ENCODE measurements at places on chromosomes 2 and 18.

DNA sequence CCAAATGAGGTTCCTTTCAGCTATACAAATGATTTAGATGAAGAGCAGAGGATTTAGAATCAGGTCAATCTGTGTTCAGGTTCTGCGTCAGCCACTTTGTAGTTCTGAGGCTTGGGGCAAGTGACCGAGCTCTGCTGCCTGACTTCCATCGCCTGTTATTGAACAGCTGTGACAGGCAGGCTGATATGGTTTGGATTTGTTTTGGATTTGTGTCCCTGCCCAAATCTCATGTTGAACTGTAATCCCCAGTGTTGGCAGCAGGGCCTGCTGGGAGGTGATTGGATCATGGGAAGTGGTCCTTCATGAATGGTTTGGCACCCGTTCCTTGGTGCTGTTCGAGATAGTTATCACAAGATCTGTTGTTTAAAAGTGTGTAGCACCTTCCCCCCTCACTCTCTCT, 18.6 kb downstream of the TYMS start:
- DNase-seq, result no peak

DNA sequence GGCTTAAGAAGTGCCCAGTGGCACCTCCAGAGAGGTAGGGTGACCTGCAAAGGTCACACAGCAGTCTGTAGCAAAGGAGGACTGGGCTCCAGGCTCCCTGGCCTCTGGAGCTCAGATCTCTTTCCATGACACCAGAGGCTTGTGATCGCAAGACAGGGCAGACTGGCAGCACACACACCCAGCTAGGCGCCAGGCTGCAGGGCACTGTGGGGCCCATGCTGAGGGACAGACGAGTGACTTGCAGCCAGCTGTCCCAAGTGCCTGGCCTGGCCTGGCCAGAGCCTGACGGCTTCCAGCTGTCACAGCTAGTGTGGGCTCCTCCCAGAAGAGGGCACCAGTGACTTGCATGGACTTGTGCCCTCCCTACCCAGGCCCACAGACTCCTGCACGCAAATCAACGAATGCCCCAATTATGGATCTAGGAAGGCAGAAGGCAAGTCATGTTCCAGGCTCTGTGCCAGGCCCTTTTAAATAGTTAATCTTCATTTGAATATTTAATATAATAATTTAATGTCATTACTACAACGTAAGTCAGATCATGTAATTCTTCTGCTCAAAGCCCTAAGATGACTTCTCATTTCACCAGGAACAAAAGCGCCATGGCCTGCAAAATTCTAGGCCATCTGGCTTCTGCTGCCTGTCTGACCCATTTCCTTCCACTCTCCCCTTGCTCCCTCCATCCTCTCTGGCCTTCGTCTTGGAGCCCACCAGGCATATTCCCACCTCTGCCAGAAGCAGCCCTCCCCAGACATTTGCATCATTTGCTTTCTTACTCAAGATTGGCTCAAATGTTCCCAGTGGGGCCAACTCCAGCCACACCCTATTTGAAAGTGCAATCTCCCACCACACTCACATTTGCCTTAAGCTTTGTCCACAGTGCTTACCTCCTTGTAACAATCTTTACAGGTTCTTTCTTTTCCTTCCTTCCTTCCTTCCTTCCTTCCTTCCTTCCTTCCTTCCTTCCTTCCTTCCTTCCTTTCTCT, 3.7 kb upstream of the SPEG start:
- DNase-seq, result no peak

- no peak for DNase-seq
Measured at GRCh38 chr2:1088192-1088860, 137.7 kb downstream of the SNTG2 start.

GRCh38 chr2:71787476-71788185, 334.3 kb downstream of the DYSF start:
- no peak for DNase-seq

DNA sequence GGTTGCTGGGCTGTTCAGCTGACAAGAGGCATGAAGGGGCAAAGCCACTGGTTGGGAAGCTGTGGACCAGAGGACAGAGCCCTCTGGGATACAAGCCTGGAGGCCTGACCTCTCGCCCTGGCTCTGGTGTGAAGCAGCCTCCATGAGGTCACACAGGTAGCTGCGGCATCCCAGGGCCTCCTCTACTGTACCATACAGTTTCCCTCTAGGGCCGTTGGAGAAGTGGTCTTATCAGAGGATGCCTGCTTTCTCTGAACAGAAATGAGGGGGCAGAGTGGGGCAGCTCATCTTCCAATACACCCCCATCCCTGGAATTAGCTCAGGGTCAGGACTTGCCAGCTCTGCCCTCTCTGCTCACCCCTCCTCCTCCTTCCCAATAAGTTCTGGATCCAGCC, 135.1 kb upstream of the SMAD2 start:
- DNase-seq, result no peak

- DNase-seq, result peak; percentile 73
Measured at GRCh38 chr2:219119422-219120043, 41.1 kb downstream of the NHEJ1 start.
